ENCODE measurements at places on chromosomes 3 and 15.

DNA sequence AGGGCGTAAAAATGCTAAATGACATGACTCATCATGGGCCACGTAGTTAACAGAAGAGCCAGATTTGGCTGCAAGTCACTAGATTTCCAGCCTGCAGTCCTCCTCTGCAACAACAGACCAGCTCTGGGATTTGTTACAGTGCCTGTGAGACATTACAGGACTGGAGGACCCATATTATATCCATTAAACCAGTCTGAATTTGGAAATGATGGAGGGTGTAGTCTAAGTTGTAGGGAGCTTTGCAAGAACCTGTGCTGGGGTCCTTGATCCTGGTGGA is 10.8 kb downstream of the ZNF774 start:
- no peak for DNase-seq

DNA sequence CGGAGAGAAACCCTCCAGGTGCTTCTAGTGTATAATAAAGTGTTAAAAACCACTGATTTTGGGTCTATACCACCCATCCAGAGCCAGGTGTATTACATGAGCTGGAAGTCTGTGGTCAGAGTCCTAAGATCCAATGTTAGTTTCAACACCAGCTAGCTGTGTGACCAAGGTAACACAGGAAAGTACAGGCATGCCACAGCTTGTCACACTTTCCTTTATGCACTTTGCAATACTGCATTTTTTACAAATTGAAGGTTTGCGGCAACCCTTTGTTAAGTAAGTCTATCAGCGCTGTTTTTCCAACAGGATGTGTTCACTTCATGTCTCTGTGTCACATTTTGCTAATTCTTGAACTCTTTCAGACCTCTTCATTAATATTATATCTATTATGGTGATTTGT is 201.3 kb upstream of the PRICKLE2 start:
- DNase-seq, result no peak

GRCh38 chr15:86236356-86237110 is 156.9 kb downstream of the AGBL1 start:
- no peak for DNase-seq

DNA sequence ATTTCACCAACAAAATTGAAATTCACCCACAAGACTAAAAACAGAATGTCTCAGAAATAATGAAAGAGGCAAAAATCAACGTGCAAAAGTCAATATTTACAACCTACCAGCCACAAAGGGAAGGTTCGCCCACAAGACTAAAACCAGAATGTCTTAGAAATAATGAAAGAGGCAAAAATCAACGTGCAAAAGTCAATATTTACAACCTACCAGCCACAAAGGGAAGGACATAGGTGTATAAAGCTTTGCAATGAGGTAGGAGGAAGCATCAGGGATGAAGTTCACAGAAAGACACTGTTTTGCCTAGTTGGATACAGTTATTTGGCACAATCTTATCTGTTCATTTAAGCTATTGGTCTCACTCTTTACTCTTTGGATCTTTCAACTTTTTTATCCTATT is 14.3 kb downstream of the OXTR start:
- DNase-seq, result no peak

GRCh38 chr3:106004137-106004681 is 135.4 kb upstream of the CBLB start:
- no peak for DNase-seq

DNA sequence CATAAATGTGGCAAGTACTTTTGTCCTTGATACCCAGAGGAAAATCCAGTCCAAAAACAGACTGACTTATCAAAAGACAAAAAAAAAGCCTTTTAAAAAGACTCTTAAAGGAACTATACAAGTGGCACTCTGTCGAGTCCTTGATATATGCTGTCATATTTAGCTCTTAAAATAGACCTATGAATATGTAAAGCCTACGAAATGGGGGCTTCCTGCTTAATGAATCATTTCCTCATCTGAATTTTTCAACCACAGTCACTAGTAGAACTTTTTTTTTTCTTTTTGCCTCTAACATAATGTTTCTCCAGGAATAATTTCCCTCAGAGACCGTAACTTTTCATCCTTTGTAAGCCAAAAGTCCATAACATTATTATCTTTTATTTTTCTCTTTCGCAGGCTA is 95.8 kb downstream of the P3H2 start:
- DNase-seq, result no peak

DNA sequence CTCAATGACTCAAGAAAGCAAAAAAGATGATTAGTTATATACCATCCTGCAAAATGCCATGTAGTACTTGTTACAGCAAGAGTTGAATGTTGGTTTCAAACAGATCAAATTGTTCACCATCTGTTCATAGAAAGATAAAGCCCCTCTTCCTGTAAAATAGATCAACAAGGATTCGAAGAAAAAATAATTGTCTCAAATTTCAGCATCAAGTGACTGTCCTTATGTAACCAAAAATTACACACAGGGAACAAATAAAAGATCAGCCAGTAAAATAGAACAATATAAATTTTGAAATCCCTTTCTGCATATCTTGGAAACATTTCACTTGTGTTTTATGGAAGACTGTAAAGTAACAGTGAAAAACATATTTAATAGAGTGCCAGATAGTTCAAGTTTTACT is 165.1 kb upstream of the STAC start:
- DNase-seq, result no peak

- DNase-seq, result no peak
Measured at GRCh38 chr3:159607856-159608255, 380.8 kb upstream of the IL12A start.

DNA sequence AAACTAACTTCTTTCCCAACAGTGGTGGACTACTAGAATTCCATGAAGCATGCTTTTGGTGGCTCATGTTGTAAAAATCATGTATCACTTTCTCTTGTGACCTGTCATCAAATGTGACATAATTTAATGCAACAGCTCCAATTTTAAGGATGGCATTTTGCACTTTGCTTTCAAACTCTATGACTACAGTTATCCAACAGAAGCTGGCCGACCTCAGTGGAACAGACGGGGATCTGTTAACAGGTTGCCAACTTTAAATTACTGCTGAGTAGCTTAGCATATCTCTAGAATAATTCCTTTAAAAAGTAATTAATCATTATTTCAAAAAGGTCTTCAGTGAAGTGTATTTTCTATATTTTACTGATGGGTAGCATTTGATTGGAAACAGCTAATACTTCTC is 907.4 kb downstream of the FHIT start:
- DNase-seq, result no peak

- no peak for DNase-seq
Measured at GRCh38 chr3:193801097-193801496, 208.1 kb downstream of the OPA1 start.

DNA sequence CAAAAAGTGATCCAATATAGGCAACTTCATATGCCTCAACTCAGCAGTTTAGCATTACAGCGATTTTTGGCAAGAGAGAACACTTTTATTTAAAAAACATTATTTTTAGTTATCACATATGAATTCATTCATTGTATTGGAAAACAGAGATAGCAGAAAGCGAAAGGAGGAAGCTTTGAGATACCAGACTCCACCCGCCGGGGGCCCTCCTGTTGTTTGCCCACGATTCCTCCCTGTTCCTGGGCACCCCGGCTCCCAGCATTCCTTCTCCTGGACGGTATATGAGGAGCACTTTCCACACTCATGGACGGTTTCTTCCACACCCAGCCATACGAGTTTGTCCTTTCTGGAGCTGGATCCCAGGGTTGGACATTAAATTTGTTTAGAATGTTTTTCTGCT is 18.2 kb downstream of the APBA2 start:
- no peak for DNase-seq

GRCh38 chr3:98563661-98564281 is 29.6 kb downstream of the CPOX start:
- DNase-seq, result no peak

- DNase-seq, result no peak
Measured at GRCh38 chr3:194277786-194278130, 73.4 kb downstream of the CPN2 start.

DNA sequence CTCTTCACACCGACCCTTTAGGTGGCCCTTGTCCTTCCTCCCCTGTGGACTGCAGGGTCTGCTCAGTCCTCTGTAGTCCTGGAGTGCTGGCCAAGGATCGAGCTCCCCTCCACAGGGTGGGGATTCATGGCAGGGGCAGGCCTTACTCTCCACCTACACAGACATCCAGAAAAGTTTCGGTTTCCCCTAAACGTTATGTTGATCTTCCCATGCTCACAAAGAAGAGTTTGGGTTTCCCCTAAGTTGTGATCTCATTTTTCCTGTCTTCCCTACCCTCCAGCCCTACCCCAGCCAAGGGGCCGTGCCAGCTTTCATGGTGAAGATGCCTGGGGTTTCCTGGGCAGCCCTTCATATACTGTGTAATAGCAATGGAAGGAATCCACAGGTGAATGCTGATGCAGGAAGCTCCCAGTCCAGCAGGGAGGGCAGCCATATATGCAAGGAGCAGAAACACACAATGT is 10.3 kb downstream of the STOML1 start:
- no peak for DNase-seq

DNA sequence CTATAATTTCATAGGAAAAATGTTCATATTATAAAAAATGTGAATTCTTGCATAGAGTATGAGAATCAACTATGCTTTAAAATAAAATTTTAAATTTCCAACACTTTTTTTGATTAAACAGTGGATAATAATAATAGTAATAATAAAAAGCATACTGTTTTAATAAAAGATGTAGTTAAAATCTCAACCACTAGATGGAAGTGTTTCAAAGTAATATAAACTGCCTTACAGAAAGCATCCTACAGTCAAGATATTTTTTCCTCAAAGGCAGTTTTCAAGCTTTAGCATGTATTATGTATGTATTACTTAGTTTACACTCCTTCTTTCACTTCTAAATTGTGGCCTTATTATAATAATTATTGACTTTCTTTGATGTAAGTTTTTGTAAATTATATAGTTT is 217.5 kb downstream of the CHL1 start:
- DNase-seq, result no peak

GRCh38 chr3:15983232-15983631 is 185.5 kb upstream of the ANKRD28 start:
- DNase-seq, result no peak

GRCh38 chr3:175980486-175981090 is 1121.5 kb downstream of the NAALADL2 start:
- no peak for DNase-seq

GRCh38 chr3:108485146-108485545 is 25.2 kb downstream of the MYH15 start:
- no peak for DNase-seq

DNA sequence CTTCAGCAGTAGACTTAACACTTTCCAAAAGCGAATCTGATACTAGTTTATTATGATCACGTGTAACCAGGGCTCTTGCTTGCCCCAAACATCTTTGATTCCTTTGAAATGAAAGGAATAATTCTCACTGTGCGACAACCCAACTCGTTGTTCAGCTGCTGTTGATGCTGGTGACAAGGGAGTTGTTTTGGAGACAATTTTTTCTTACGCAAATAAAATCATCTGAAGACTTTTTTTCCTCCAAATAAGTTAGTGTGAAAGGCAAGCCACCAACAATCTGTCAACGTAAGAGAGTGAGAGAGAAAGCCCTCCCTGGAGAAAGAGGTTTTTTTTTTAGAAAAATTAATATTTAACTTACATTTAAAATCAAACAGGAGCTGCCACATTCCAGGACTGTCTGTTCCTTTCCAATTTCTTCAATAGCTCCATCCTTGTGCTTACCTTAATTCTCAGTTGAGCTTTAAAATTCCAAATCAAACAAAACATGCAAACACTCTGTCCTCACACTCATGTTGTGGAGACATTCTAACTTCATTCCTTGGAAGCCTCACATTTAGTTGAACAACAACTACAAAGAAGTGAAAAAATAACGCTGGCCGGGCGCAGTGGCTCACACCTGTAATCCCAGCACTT is 4.9 kb upstream of the P3H2 start:
- no peak for DNase-seq

GRCh38 chr3:169754711-169755110 is 10.1 kb downstream of the TERC start:
- no peak for DNase-seq
